ENCODE measurements at places on chromosomes 4 and X.

DNA sequence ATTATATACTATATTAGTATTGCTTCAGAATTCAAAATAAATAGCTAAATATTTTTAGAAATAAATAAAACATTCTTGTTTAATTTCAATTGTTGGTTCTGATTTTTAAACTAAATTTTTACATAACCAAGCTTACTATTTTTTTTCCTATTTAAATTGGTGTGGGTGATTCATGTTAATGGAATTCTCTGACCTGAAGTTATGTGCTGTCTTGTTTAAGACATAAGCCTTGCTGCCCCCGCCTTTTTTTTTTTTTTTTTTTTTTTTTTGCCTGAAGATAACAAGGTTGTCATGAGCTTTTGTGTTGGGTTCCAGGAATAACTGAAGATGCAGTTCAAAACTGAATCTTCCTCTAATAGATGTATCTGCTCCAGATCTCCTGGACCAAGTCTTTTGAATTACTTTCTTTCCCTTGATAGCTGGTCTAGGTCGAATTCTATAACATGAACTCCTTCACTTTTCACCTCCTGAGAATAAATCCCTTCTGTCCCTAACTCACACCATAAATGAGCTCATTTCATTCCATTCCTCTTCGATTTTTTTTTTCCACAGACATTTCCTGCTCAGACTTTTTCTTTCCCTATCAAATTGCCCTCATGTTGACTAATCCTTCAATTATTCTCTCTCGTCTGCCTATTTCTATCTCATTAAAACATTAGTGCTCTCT lies 261.5 kb upstream of the FTHL17 start:
- DNase-seq = peak; percentile 86

- DNase-seq = no peak
Observed at GRCh38 chrX:68090266-68090665, 343.0 kb downstream of the OPHN1 start.

- DNase-seq = no peak
Observed at GRCh38 chrX:45347877-45348276, 147.2 kb upstream of the DIPK2B start.

DNA sequence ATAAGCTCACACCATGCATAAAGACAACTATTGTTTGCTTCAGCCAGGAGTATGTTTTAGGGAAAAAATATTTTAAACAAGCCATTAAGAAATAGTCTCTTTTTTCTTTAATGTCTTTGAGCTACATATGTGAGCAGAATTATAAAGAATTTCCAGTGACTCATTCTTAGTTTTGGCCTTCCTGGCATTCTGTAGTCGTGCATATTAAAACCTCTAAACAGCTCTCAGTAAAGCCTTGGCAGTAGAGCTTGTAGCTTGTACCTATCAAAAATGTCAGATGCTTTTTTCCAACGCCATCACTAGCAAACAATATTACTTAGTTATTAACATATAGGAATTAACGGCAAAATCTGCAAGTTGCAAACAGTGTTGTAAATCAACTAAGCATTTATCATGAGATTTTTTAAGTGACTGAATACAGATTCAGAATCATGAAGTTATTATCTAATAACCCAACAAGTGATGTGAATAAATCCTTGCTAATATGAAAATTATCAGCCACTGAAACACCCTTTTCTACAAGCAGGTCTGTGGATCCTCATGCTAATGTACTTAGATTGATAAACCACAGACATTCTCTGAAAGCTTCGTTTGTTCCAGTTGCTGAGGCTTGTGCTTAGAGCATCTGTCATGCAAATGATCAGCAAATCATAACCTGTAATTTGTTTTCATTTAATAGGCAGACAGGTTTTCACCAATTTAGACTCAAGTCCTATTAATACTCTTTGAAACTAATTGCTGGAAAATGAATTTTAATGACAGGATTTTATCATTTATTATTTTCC lies 412.0 kb upstream of the ATOH1 start:
- no peak for DNase-seq

DNA sequence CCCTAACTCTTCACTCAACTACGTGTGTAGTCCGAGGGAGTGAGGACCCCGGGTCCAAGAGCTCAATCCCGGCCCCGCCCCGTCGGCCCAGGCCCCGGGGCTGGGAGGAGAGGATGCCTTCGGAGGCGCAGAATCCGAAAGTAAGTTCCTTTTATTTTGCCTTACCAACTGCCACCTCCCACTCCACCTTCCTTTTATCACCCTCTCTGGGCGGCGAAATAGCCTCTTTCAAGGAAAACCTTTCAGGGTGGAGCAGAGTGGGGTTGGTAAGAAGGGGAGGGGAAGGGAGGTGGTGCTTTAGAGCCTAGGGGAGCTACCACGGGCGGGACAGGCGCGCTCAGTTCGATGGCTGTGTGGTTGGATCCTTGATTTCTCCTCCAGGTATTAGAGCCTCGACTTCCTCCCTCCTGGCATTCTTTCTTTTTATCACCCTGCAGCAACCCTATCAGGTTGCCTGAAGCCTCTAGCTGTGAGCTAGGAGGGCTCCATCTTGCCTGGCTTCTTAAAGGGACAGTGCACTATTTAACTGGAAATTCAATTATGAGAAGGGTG lies 191.2 kb downstream of the RRAGB start:
- DNase-seq = no peak

- no peak for DNase-seq
Observed at GRCh38 chr4:67581208-67581857, 22.8 kb downstream of the STAP1 start.

DNA sequence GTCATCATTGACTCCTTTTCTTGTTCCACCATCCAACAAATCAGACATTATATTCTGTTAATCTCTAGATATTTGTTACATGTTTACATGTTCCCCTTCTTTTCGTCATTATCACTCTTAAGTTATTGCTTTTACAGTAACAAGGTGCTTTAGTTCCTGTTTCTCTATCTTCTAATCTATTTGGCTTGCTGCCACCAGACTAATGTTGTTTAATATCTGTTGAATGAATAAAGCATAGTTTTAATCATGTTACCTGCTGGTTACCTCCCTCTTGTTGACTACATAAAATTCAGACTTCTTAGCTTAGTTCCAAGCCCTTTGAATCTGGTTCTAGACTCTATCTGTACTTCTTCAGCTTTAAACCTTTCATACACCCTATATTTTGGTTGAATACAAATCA lies 129.8 kb upstream of the TRIM2 start:
- DNase-seq = no peak

GRCh38 chr4:146787731-146788130 lies 149.0 kb downstream of the POU4F2 start:
- no peak for DNase-seq

DNA sequence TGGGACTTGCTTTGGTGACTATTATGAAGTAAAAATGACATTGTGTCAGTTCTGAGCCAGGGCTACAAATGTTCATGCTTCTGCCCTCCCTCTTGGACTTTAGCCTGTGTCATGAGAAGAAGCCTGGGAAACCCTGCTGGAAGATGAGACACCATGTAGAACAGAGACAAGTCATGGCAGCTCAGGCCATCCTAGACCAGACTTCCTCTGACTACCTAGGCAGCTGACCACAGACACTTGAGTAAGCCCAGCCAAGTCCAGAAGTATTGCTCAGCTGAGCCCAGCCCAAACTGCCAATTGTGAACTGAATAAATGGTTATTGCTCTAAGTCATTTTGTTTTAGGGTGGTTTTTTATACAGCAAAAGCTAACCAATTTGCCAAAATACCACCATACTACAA lies 467.6 kb upstream of the CNKSR2 start:
- peak; percentile 1 for DNase-seq

- no peak for DNase-seq
Observed at GRCh38 chrX:152930516-152930915, 32.6 kb downstream of the ZNF185 start.

DNA sequence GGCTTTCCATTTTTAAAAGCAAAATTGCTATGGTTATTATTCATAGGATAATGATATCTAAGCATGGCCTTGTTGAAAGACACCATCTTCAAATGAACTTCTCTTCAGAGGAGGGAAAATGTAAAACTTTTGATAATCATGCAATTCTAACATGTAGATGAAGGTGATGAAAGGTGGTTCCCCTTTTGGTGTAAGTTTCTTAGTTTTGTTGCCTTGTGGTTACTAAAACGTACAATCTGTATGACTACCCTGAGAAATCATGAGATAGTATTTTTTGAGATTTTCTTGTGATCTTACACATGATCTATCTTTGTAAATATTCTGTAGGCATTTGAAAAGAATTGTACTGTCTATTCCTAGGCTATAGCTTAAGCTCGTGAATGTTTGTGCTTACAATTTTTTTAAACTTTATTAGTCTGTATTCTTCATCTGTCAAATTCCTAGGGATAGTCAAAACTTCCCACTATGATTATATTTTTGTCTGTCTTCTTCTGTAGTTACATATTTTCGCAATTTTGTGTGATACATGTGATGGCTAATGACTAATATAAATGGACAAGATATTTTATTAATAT lies 47.5 kb downstream of the PTPN13 start:
- no peak for DNase-seq

- DNase-seq = peak; percentile 35
Observed at GRCh38 chr4:125572601-125573000, 257.8 kb downstream of the FAT4 start.

DNA sequence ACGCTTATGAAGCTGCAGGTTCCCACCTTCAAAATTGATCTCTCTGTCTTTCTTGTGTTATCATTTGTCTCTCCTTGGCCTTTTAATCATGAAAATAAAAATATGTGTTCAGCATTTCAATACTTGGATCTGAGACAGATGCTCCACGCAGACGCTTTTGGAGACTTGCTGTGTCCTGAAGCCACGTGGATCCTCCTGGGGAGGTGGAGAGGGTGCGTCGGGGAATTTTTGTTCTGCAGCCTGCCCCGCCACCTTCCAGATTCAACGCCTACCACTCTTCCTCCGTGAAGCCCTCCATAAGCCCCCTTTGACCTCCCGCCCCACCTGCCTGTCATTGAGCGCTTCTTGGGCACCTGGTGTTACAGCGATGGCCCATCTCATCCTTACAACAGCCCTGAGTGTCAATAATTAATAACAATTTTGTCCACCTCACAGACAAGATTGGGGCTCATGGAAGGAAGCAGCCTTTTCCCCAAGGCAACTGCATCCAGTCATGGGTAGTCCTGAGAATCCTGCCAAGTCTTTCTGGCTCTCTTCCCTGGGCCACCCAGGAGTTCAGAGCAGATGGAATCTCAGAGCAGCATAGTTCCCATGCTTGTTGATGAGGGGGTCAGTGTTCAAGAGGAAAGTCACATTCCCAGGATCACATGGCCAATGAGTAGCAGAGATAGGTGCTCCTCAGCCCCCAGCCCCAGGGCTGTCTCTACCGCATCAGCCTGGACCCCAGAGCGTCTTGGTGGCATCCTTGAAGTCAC lies 172.6 kb upstream of the PSAPL1 start:
- DNase-seq = no peak

All from amniotic epithelial cell (primary cell).